Suppressor macrophage treated with lipopolysaccharide for 4 hours (primary cell): ENCODE measurements at places on chromosomes 7 and 10.

- no peak for DNase-seq
Observed at GRCh38 chr7:157544980-157545680, 208.3 kb downstream of the DNAJB6 start.

- DNase-seq = no peak
Observed at GRCh38 chr10:78318305-78318704, 284.6 kb downstream of the RPS24 start.

DNA sequence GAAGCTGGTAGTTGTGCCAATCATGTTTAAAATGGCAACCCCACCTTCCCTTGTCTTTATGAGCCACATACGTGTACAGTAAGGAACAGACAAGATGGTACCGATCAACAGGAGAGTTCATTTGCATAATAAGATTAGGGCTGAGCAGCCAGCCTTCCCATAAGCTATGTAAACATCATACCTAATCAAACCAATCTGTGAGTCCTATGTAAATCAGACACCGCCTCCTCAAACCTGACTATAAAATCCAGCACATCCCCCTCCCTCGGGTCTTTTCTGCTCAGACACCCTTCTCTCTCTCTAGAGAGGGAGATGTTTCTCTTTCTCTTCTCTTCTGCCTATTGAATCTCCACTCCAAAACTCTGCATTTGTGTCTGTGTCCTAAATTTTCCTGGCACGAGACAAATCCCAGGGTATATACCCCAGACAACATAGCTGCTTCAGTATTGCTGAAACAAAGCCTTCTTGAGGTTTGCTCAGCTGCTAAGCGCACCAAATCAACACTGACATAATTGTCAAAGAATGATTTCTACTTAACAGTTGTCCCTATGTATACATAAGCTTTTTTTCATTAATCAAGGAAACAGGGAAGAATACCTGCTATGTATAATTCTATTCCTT, 279.2 kb downstream of the THSD7A start:
- DNase-seq = no peak

GRCh38 chr7:102024005-102024768, 206.8 kb downstream of the CUX1 start:
- DNase-seq = no peak
